ENCODE measurements at places on chromosomes 3 and 15.

DNA sequence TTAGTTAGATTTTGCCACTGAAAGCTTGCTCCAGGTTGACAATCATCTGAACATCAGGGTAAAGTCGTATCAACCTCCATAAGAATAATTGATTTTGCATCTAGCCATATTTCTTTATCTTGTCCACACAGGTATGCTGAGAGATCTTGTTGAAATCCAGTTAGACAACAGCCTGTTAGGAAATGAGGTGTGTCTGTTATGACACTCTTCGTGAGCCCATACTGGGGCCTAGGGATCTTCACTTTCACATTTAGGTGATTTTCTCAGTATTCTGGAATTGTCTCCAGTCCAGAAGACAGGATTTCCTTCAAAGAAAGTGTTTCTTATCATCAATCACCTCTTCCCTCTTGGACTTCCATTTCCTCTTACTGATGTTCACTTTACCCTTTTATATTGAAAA lies 18.1 kb downstream of the DNAJB11 start:
- no peak for DNase-seq

- no peak for DNase-seq
Observed at GRCh38 chr15:49888323-49888693, 230.7 kb downstream of the ATP8B4 start.

DNA sequence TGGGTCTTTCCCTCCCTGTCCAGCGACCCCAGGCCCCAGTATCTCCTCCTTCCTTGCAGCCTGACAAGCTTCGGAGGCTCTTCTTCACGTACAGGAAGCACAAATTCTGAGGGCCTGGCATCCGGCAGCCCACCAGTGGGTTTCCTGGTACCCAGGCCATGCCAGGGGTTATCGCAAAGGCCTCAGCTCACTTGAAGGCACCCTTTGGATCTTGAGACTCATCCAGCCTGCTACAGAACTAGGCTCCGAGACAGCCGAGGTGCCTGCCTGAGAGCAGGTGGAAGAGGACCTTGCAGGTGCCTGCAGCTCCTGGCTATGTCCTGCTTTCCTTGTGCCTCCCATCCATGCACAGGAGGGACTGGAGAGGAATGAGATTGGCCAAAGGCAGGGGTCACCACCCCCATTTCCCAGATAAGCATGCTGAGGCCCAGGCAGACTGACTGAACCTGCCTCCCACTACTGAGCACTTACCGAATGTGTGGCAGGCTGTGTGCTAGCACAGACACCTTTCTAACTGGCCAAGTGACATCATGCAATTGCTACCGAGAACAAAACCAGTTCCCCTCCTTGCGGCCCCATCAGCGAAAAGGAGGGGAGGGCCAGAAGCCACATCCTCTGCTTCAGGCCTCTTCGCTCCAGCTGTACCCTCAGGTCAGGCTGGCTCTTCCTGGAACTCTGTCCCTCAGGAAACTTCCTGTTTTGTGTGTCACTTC lies 11.2 kb downstream of the SH2D7 start:
- DNase-seq: no peak

DNA sequence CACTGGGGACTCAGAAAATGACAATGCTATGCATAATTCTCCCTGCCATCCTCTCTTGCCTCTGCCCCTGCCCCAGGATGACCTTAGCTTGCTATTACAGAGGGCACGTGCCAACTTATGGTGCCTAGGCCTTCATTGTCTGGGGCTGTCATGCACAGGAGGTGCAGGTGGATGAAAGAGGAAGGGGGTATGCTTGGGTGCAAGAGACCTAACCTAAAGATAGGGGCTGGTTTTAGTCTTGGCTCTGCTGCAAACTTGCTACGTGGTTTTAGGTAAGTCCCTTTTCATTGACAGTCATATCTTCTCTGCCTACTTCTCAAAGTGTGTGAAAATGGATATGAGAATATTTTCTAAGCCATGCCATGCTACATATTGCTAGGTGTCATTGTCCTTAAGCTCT lies 161.3 kb downstream of the EPHB1 start:
- no peak for DNase-seq

DNA sequence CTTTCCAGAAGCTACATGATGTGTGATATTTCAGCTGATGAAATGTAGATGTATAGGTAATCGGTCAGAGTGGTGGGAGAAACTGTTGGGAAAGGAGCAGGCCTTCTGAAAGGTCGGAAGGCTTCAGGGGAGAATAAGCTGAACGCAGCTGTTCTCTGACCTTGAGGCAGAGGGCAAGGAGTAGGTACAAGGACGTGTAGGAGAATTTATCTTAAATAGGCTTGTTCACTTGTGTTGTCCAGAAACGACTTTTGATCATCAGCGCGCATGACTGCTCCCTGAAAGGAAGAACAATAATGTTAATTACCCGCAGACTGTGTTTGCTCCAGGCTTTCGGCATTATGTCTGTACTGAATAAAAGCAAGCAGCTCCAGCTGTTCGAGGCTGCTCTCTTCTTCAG lies 39.6 kb downstream of the GPR160 start:
- no peak for DNase-seq

DNA sequence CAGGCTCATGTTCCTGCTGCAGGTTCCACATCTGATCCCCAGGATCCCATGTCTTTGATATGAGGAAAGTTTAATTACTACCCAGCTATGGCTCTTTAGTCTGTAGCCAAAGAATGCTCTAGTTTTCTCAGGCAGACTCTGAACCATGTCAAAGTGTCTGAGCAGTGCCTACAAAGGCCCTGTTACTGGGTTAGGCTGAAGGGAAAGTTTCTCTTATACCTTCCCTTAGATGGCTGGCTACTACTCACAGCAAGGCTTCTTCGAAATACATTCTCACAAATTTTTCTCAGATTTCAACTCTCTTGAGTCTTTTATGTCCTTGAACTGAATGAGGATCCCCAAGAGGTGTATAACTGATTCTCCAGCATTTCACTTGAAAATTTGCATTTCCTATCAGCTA lies 102.4 kb downstream of the NR1D2 start:
- no peak for DNase-seq

DNA sequence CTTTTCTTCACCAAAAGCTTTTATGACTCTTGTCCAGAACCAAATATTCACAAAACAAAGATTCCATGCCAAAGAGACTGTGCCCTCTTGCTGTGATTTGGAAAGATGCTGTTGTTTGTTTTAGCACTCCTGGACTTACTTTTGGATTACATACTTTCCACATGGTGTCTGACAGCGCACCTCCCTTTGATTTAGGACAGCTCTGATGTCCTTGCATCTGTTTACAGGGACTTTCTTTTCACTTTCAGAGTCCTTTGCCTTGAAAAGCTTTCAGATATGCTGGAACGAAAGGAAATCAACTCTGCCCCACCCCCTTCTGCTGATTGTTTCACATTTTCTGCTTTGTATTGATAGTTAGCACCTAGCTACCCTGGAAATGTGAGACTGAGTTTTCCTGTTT lies 133.0 kb upstream of the NR2E3 start:
- no peak for DNase-seq

GRCh38 chr3:169348276-169348675 lies 315.2 kb downstream of the MECOM start:
- DNase-seq: no peak

DNA sequence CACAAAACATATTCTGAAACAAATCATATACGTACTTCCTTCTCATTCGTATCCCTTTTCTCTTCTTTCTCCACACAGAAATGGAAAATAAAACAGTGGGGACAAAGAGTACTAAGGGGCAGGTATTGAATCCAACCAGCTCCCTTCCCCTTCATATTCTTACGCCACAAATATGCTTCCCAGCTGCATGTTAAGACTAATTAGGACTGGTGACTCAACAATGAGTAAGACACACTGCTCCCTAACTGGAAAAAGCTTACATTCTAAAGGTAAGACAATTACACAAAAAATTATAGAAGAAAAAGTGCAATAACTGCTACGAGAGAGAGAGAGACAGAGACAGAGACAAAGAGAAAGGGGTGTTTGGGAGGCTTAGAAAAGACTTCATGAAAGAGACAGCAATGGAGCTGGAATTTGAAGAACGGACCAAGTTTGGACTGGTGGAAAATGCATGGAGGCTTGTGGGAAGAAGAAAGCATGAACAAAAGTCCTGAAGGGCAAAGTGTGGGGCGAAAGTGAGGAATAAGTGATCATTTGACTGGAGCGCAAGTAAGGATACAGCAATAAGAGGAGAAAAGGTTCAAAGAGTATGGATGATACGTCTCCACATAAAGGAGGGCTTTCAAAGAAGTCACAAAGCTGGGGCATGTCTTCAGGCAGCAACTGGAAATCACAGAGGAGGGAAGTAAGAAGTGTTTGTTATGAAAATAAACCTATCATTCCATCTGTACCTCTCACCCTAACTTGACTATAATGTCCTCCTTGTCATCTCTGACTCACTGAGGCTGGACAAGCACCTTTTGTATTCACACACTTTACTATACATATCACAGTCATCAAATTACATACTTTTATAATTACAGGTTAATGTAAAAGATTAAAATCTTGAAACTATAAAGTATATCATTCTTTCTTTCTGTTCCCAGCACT lies 49.2 kb downstream of the RYK start:
- no peak for DNase-seq

DNA sequence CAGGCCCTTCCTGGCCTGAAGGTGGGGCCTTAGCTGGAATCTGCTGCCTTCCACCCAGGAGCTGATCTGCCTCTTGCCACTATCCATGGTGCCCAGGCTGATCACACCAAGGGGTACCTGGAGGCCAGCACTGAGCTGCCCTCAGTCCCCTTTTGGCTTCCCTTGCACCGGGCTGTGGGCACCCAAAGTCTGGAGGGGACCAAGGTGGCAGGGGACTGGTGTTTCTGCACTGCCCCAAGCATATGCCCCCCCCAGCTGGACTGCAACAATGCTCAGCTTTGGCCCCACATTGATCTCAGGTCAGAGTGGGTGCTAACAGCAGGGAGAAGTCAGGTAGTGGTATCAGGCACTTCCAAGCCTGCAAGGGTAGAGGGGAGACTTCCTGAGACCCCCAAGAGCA lies 902.6 kb upstream of the EPHA6 start:
- DNase-seq: no peak

All from H1 (cell line).